ENCODE measurements at places on chromosomes 12 and 14.

GRCh38 chr12:96399120-96399918 lies 920 bp downstream of the CDK17 start:
- DNase-seq: peak; percentile 44

- DNase-seq: no peak
These were observed 15.2 kb downstream of the SLC8A3 start for GRCh38 chr14:70173569-70173968.

DNA sequence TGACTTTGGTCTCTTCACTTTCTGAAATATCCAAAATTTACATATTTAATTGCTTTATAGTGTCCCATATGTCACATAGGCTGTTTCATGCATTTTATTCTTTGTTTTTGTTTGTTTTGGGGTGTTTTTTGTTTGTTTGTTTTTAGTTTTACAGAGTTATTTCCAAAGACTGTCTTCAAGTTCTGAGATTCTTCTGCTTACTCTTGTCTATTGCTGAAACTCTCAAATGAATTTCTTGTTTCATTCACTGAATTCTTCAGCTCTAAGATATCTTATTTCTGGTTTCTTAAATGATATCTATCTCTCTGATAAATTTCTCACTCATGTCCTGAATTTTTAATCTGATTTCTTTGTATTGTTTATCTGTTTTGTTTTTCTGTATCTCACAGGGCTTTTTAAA lies 412.0 kb upstream of the ATP2B1 start:
- no peak for DNase-seq

GRCh38 chr12:100682178-100682577 lies 108.7 kb downstream of the GAS2L3 start:
- no peak for DNase-seq

DNA sequence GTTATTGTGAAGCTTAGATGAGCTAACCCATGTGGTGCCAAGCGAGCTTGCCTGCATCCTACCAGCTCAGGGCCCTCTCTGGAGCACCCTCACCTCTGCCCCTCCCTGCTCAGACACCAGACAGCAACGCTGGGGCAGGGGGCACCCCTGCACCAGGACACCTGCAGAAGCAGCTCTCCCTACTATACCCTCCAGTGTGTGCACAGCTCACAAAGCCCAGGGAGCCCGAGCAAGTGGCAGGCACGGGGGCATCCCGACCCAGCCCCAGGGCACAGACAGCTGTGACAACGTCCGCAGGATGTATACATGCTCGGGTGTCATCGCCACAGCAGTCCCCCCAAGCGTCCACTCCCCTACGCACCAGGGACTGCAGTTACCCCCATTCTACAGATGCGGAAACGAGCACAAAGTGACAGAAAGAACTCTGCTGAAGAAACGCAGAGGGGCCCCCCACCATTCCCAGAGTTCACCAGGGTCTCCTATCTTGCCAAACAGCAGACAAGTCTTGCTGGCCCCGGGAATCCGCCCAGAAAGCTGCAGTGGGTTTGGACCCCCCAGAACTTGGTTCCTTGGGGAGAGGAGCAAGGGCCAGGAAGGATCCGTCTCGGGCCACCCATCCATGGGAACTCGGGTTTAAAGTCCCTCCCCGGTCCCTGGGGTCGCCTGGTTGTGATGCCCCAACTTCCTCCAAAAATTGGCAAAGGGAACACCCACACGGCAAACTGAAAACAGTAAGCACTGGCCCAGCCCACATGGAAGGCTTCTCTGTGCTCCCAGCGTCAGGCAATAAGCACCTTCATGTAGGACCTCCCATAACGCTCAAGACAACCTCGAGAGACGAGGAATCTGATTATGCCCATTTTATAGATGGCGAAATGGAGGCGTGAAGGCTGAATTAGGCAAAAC lies 12.0 kb downstream of the NCOR2 start:
- DNase-seq: no peak

DNA sequence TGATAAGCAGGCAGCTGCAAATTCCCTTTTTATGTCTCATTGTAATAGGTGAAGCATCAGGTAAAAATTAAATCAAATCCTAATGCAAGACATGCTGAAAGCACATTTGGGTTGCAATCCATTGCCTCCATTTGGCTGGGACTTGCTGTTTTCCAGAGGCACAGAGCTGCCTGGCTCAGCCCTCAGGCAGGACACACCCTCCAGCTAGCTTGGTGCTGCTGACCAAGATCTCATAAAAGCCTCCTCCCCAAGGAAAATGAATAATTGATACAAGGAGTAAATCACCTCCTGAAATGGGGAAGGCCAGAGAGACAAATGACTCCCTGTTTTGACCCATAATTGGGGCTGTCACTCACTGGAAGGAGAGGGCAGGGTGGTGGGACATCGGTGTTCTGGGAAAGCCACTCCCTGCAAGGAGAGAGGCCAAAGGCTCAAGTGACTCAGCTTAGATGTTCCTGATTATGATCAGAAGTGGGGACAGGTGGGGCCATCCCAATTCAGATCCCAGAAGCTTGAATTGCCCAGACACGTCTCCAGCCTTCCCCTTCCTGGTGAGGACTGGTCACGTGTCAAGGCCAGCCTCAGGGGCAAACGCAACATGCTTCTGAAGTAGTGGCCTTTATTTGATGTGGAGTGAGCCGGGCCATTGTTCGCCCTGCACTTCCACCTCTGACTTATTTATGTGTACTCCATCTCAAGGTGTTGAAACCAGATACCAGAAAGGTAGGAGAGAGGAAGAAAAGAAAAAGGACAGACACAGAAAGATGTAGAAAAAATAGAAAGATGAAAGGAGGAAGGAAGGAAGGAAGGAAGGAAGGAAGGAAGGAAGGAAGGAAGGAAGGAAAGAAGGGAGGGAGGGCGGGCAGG lies 773.7 kb downstream of the BCL11B start:
- no peak for DNase-seq

- DNase-seq: no peak
These were observed 182.9 kb downstream of the KIF26A start for GRCh38 chr14:104321088-104321801.

- no peak for DNase-seq
These were observed 12.2 kb downstream of the MMP14 start for GRCh38 chr14:22848351-22849164.

DNA sequence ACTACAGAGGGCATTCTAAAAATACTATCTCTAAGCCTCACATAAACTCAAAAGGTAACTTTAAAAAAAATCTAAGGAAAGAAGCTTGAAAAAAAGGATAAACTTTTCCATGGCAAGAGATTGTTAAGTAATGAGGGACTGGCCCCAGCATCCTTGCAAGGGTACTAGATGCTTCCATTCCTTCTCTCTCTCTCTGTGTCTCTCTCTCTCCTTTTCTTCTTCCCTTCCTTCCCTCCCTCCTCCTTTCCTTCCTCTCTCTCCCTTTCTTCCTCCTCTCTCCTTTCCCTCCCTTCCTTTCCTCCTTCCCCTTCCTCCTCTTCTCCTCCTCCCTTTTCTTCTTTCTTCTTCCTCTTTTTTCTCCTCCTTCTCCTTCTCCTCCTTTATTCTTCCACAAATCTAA lies 23.8 kb downstream of the CNTN1 start:
- no peak for DNase-seq

DNA sequence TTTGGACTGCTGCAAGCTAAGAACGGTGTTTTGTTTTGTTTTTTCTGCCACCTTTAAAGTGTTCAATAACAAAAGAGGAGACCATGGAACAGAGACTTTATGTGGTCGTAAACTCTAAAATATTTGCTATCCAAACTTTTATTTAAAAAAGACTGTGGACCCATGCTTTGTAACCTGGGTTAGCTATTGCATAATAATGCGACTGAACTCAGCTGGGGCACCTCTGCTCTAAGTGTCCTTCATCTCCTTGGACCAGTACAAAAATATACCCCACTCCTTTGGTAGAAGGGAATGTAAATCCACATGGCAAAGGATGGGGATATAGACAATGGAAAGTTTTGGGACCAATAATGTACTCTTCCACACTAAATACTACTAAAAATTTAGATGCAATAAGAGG lies 65.5 kb downstream of the GPATCH2L start:
- no peak for DNase-seq

GRCh38 chr12:54164387-54165145 lies 24.2 kb downstream of the SMUG1 start:
- no peak for DNase-seq

GRCh38 chr14:72457641-72458040 lies 436.3 kb downstream of the DPF3 start:
- DNase-seq: no peak

DNA sequence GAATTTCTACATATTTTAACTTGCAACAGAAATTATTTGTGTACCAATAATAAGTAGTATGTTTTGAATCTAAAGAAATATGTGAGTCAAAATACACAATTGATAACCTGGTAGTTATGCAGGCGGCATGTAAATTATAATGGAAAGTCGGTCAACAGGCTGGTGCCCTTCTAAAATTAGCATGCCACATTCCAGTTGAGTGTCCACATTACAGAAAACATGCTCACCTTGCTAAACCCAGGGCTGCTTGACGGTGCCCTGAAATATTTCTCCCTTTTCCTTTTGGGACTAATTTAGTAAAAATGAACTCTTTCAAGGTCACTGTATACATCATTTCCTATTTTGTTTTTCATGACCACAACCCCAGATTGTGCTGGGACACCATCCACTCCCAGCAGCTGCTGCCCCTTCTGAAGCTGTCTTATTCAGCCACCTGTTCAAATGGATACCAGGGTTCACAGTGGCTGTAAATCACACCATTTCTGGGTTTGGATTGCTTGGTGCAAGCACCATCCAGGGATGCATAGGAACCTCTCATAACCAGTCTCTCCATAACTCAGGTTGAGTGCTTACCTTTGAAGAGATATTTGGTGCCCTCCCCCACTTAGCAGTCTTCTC lies 110.6 kb downstream of the ANO6 start:
- DNase-seq: no peak

GRCh38 chr12:92044435-92044834 lies 101.2 kb downstream of the BTG1 start:
- DNase-seq: no peak

GRCh38 chr12:102478405-102479098 lies 1.8 kb downstream of the IGF1 start:
- peak; percentile 2 for DNase-seq

GRCh38 chr12:28601570-28602058 lies 411.4 kb downstream of the CCDC91 start:
- DNase-seq: no peak

DNA sequence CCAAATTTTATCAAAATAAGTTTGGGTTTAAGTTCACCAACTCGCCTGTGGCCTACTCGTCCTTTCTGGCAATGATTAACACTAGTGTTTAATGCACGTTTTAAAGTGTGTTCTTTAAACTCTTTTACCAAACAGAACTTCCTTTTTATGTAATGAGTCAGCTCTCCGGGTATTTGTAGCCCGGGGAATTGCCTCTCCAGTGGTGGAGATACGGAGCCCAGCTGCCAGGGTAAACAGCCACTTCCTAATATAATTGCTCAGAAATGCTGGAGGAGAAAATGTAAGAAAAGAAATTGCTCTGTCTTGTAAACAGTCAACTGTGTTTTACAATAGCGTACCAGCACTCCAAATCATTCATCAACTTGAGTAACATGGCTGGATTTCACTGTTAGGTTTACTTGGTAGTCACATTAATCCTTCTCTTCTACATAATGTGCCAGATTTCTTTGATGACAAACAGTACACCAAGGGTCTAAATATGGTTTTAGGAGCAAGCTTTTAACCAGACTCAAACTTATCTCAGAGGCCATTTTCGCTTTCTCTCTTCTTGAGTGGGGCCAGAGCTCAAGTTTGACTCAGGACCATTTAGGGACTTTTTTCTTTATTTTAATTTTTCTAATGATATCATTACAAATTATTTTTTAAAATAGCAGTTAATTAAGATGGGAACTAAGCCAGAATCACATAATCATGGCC lies 101.2 kb upstream of the SLC38A2 start:
- DNase-seq: no peak

GRCh38 chr12:96570579-96570978 lies 81.2 kb downstream of the CFAP54 start:
- no peak for DNase-seq

DNA sequence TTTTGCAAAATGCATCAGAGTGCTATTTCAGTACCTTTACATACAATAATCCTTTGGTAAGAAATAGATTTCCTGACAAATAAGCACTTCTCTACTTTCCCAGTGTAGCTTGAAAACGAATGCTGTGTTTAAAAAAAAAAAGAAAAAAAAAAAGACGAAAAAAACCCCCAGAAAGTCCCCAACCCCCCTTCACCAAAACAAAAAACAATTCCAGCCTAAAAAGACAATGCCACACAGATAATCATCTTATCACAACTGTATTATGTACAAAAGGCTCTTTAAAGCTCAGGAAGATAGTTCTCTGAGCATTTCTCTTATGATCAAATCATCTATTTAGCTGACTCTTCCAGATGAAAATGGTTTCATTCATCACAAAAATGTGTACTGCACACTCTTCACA lies 1.6 kb downstream of the FERMT2 start:
- no peak for DNase-seq

GRCh38 chr14:90558041-90558982 lies 161.5 kb downstream of the CALM1 start:
- DNase-seq: no peak

- DNase-seq: no peak
These were observed 80.0 kb upstream of the EGLN3 start for GRCh38 chr14:34030864-34031263.

- DNase-seq: peak; percentile 29
These were observed 25.6 kb downstream of the CALCOCO1 start for GRCh38 chr12:53701518-53702264.

DNA sequence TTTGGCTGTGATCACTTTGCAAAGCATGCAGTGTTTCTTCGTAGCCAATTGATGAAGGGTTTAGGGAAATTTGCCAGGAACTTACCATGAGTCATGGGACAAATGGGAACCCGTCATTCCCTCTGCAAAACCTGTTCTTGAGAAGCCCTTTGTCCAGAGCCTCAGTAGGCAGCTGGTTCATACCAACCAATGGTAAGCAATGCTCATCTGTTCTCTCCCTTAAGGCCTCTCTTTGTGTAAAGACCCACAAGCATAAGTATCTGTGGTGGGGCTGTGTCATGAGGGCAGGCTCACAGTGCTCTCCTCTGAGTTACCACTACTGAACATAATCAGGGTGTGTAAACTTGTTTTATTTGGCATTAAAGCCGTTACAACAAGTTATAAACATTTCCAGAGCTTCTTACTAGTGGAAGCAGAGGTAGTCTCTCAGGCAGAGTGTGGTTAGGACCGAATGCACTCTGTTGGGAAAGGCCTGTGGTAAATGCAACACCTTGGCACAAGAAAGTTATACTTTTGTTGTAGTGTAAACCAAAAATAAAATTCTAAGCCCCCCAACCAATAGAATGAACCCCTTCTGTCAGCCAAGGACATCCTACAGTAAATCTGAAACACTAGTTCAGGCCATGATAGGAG lies 119.8 kb downstream of the SINHCAF start:
- no peak for DNase-seq

- no peak for DNase-seq
These were observed 111.6 kb upstream of the PZP start for GRCh38 chr12:9319842-9320173.

- no peak for DNase-seq
These were observed 97.8 kb downstream of the PCNX1 start for GRCh38 chr14:71005076-71005475.

DNA sequence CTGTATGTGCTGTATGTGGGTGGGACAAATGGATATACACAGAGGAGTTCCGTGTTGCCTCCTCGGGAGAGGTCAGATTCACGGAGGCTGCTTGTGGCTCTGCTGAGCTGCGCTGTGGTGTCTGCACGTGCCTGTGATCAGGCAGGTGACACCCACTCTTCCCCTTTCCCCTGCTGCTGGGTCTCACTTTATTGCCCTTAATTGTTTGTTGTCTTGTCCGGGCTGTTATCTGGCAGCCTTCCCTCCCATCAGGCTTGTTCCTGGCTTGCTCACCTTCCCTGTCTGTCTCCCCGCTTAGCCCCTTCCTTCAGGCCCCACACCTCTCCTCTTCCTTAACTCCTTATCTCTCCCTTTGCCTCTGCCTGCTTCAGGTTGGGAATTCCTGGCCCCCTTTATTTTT lies 13.5 kb downstream of the WNT5B start:
- DNase-seq: no peak

- DNase-seq: no peak
These were observed 22.3 kb downstream of the FBLN5 start for GRCh38 chr14:91925001-91925726.
